Stimulated activated CD4-positive, alpha-beta T cell treated with anti-CD3 and anti-CD28 coated beads, Interleukin-2, amount 100 ng/mL, for 48 hours (primary cell): ENCODE measurements at places on chromosomes 6 and 20.

DNA sequence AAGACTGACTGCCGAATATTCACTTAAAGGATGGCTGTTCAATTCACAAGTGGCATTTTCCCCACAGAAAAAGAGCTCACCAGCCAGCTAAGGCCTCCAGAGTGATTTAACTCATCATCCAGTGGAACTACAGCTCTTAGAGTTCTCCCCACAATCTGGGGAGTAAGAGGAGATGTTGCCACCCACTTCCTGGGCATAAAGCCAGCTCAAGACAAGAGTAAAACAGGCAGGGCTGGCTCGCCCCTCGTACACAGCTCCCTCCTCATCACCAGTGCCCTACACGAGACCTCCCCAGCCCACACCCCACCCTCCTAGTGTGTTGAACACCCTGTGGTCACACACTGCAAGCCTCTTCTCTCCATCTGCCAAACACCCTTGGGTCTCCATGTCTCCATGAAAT is 47.2 kb upstream of the IPCEF1 start:
- DNase-seq: no peak

DNA sequence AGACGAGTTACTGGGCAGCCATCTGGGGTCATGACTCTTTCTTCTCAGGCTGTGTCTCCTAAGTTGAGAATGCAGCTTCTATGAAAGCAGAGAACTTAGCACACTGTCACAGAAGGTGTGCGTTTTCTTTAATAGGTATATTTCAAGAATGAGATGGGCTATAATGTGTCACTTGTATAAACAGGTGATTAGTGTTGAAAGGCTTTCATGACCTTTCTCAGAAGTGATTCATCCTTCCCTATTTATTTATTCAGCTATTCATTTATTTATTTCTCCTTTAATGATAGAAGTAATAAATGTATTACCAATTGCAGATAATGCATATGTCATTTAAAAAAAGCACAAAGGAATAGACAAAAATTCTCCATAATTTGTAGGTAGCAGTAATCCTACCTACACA is 157.2 kb upstream of the COL21A1 start:
- no peak for DNase-seq

GRCh38 chr20:32589256-32589655 is 4.1 kb upstream of the NOL4L start:
- DNase-seq: no peak

DNA sequence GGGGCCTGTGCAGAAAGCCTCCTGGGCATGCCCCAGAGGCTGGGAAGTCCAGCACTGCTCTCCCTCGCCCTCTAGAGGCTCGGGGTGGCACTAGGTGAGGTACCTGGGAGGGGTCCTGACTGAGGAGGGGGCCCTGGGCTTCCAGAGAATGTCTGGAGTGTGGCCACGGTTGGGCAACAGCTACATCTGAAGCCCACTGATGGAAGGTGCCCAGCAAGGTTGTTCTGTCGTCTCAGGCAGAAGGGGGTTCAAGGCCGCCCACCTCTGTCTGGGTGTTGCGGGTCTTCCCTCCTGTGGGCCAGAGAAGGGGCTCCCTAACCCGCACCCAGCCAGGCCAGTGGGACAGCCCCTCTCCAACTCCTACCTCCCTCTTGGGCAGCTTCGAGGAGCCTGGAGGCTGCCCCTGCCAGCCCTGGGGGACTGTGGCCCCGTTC is 11.4 kb upstream of the VEGFA start:
- DNase-seq: no peak
